Right ventricle myocardium inferior (tissue), 1 donor: ENCODE measurements at places on chromosomes 16 and 17. TPM values are rescaled to one million over a fixed set of nuclear protein-coding genes. Genes with fewer than 3 reads are reported as not detected.

SALL1 gene
- total RNA-seq: 0.08 TPM

KCNH6 gene
- total RNA-seq: not detected

KRT20 gene
- total RNA-seq: not detected

SLC9A5 gene
- 0.84 TPM for total RNA-seq

CRYM gene
- 63.3 TPM for total RNA-seq

CSH1 gene
- not detected for total RNA-seq

TEX14 gene
- total RNA-seq: 0.30 TPM

HAGHL gene
- 18.7 TPM for total RNA-seq

C1QL1 gene
- 11.3 TPM for total RNA-seq

LITAFD gene
- total RNA-seq: not detected

DNA sequence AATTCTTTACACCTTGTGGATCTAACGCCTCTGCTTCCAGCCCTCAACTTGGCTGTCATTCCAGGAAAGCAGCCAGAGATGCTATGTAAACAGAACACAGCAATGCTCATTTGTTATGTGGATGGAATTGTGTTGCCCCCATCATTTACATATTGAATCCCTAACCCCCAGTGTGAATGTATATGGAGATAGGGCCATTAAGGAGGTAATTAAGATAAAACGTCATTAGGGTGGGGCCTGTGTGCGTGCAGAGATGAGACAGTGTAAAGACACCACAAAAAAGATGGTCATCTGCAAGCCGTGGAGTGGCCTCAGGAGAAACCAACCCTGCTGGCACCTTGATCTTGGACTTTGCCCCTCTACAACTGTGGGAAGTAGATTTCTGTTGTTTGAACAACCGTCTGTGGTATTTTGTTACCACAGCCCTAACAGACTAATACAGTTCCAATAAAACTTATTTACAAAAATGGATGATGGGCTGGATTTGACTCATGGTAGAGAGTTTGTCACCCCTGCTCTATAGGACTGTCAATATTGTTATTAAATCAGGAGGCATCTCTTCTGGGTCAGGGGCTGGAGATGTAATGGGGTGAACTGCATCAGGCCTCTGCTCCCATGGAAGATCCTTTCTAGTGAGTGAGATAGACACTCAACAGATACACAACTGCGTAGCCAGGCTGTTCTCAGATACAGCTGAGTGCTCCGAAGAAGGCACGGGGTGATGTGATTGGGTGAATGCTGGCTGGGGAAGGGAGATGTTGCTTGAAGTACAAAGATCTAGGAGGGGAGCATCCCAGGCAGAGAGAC is 339.0 kb downstream of the SNX29 start:
- DNase-seq: no peak

DNA sequence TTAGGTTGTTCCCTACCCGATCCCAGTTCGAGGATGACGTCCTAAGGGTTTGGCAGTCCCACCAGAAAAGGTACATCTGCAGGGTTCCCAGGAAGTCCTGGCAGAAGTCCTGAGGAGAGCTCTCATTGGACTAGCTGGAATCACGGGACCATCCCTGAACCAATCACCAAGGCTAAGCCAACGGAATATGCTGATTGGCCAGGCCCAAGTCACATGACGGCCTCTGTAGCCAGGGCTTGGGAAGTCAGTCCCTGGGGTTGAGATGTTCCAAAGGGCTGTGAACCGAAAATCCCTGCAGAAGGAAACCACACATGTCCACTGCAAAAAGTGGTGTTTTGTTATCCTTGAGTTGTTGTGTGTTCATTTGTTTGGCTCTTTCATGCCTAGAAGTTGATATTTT is 68.2 kb upstream of the ZNF423 start:
- no peak for DNase-seq

GRCh38 chr16:88357317-88358022 is 25.3 kb upstream of the ZNF469 start:
- no peak for DNase-seq

DNA sequence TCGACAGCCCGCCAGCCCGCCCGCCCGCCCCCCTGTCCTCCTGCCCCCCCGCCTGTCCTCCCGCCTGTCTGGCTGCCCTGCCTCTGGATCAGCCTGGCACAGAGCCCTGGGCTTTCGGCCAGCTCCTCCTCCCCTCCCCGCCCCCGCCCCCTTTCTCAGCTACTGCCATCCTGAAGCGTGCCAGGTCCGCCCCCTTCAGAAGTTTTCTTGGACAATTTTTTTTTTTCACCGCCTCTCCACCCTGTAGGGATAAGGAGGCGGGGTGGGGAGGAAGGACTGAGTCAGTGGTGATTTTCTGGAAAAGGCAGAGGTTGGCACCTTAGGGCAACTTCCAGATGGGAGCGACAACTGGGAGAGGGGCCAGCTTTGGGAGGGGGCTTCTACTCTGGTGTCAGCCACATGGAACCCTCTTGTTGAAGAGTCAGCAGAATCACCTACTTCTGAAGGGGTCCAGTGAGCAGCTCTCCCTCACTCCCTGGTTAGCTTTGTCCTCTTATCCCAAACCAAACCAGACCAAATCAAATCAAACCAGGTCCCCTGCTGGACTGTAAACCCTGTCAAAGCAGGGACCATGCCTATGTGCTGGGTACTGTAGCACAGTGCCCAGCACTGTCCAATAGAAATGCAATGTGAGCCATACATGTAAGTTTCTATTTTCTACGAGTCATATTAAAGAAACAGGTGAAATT is 19.7 kb downstream of the IGF2BP1 start:
- peak; percentile 60 for DNase-seq

- DNase-seq: no peak
Observed at GRCh38 chr17:61335105-61335844, 64.4 kb upstream of the TBX2 start.

DNA sequence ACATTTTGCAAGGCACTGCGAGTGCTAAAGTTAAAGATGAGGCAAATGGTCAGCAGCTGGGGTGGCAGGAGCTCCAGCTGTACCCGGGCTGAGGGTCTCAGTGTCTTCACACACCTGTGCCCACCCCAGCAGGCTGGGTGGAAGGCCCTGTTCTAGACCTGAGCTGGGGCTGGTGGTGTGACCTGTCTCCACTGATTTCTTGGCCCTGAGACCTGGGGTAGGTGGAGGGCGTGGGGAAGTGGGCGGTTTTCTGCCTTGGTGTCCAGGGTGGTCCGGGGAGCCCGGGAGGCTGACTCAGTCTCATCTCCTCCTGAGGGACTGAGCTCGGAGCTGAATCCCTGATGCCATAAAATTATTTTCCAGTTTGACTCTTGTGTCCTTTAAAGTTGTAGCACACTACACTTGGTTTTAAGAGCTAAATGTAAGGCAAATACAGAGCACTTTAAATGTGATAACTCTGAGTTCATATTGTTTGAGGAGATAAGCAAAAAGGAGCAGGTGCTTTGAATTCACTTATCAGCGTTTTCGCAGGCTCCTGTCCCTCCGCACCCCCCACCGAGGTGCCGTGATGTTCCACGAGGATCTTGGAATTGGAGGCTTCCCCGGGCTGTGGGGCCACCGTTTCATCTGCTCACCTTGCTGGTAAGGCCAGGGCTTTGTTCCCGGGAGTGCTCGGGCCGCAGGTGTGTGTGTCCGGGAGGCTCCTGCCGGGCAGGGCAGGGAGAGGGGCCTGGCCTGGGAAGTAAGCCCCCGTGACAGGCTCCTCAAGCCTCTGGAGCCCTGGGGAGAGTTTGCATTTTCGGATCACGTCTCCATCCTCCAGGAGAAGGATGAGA is 117.0 kb downstream of the AATF start:
- no peak for DNase-seq

GRCh38 chr16:12901204-12901596 is 198 bp upstream of the SHISA9 start:
- DNase-seq: no peak

DNA sequence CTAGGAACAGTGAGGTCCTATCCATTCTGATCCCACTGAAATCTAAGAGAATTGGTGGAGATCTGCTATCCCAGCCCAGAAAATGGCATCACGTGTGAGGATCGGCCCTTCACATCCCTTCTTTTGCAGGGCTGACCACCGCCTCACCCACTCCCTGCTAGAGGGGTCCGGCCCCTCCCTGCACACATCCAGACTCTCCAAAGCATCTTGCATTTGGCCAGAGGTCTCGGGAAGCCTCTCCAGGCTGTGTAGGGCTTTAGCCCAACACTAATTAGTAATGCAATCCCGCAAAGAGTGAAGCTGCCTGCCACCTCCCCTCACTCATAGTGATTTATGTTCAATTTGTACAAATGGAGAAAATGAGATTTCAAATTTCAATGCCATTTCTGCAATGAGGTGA is 434.4 kb upstream of the ZFHX3 start:
- no peak for DNase-seq

DNA sequence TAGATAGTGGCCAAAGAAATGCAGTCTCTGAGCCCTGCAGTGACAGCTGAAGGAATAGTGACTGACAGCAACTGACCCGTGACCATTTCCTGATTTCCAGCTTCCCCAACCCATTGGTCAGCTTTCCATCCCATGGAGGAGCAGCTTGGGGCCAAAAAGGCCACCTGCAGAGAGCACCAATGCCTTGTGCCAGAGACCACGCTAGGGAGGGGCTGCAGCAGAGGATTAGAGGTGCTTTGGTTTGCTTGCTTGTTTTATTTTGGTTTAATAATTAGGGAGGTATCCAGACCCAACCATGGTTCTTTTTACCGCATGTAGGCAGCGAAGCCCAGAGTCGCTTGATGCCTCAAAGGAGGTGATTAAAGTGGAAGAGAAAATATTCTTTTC is 61.3 kb upstream of the SIAH1 start:
- no peak for DNase-seq

- DNase-seq: no peak
Observed at GRCh38 chr17:63096426-63096825, 130.4 kb downstream of the TANC2 start.

- DNase-seq: no peak
Observed at GRCh38 chr17:64547319-64547718, 40.5 kb downstream of the CEP95 start.

DNA sequence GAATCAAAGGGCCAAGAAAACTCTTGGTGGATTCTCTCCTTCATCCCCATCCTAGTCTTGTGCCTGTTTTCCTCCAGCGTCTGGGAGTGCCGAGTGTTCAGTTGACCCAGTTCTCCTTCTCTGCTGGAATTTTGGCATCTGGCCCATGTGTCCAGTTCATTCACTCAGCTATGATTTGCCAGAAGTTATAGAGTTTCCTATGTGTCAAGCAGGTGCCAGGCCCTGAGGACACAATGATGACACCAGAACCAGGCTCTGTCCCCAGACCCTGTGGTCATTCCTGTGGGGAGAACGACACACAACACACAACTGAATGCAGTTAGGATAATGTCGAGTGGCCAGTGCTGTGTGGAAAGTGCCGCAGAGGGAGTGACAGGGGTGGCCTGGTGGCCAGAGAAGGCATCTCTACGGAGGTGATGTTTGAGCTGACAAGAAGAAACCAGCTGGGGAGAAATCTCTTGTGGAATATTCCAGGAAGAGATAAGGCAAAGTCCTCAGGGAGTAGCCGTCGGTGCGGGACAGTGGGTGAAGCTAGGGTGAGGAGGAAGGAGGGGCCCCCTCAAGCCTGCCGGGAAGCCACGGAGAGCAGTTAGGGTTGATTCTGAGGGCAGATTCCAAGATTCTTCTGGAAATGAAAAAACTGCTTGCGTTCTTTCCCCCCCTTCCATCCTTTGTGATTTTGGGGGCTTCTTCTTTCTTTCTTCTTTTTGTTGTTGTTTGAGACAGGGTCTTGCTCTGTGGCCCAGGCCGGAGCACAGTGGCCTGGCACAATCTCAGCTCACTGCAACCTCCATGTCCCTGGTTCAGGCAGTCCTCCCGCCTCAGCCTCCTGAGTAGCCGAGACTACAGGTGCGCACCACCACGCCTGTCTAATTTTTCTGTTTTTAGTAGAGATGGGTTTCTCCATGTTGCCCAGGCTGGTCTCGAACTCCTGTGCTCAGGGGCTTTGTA is 35.8 kb upstream of the IL34 start:
- DNase-seq: no peak
